ENCODE measurements at places on chromosomes 7 and 10.

DNA sequence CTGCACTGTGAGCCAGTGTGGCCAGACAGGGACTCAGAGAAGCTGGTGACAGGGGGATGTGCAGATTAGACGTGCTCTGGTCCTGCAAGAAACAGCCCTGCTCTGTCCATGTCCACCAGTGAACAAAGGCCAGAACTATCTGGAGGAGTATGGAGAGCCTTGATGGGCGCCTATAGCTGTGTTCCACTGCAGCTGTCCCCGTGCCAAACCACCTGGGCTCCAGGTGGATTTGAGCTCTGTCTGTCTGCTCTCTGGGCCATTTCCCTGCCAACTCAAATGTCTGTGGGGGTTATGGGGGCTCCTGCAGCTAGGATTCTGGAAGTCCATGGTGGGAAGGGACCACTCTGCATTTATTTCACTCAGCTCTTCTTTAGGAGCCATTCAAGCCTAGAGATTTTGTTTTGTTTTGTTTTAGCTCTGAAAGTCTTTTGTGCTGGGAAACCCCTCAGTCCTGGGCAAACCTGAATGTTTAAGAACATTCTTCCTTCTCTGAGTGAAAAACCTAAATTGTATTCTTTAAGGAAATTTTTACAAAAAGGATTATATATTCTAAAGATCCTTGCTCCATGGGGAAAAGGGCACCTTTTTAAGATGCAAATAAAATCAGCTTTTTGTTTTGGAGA is 1039.5 kb upstream of the SORCS1 start:
- no peak for DNase-seq

GRCh38 chr7:15584575-15584974 is 22.8 kb upstream of the AGMO start:
- DNase-seq: no peak

DNA sequence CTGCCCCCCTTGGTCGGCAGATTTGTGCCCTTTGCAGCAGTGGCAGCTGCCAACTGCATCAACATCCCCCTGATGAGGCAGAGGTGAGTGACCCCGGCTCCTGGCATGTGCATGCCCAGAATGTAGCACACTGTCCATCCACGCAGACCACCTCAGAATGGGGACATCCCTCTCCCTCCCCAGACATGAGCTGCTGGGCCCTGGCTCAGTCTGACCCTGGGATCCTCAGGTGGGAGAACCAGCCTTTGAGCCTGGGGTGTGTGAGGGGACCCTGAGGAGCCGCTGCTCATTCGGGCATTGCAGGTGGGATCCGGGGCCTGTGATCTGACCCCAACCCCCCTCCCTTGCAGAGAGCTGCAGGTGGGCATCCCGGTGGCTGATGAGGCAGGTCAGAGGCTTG is 5.7 kb downstream of the SFXN3 start:
- no peak for DNase-seq

GRCh38 chr7:157498657-157499056 is 161.9 kb downstream of the DNAJB6 start:
- no peak for DNase-seq

DNA sequence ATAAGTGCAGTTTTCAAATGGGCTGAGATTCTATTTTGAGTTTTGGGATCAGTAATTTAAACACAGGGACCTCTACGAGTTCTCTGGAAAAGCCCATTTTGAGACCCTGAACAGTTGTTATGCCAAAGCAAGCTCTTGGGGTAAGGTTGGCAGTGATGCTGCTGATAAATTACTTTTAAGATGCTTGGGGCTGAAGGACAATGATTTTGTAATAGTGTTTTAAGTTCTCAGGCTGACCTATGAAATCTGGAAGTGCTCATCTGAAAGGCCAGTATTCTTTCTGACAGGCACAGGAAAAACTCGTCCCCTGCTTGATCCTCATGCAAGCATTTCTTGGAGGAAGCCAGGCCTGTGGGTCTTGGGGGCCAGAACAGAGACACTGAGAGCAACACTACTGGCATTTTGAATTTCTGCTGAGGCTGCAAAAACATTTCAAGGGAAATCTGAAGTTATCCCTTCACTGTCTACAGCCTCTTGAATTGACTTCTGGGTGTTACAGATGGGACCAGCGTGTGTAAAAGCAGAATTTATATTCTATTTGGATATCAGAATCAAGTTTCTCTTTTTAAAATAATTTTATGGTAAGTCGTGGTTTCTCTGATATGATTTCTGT is 79.7 kb downstream of the AUTS2 start:
- no peak for DNase-seq

DNA sequence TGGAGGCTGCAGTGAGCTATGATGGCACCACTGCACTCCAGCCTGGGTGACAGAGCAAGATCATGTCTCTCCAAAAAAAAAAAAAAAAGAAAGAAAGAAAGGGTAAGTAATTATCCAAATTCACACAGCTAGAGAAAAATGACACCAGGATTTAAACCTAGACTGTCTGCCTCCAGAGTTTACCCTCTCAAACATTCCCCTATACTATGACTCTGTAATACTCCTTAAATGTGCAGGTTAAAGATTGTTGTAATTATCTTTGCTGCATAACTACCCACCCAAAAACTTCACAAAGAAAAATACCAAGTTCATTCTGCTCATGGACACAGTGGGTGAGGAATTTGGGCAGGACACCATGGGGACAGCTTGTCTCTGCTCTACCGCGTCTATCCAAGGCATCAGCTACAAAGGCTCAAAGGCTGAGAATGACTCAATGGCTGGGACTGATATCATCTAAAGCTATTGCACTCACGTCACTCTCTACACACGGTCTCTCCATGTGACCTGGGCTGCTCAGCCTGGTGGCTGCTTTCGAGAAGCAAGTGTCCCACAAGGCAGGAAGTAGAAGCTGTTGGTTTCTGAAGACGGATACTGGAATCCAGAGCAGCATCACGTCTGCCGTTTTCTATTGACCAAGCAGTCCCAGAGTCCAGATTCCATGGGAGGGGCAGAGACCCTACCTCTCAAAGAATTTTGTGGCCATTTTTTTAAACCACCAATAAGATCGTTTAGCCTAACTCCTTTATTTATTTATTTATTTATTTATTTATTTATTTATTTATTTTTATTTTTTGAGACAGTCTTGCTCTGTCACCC is 185.7 kb upstream of the AUTS2 start:
- DNase-seq: no peak

DNA sequence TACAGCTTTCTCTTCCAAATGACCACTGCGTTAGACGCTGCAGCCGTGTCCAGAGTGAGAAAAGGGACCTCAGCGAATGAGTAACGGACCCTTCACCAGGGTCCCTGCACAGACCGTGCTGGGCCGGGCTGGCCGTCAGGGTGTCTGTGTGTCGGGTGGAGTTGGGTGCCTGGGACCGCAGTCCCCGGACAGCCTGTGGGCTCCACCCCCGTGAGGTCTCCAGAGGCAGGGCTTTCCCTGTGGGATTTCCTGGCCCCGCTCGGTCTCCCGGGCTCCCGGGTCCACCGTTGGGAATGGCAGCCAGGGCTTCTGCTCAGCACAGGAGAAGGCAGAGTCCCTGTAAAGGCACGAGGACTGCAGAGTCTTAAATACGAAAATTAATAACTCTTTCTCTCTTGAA is 509.7 kb downstream of the TCERG1L start:
- DNase-seq: no peak

GRCh38 chr10:59719374-59719773 is 9.7 kb upstream of the SLC16A9 start:
- no peak for DNase-seq

- no peak for DNase-seq
These were observed 31.8 kb upstream of the AKR1B10 start for GRCh38 chr7:134495546-134495945.

DNA sequence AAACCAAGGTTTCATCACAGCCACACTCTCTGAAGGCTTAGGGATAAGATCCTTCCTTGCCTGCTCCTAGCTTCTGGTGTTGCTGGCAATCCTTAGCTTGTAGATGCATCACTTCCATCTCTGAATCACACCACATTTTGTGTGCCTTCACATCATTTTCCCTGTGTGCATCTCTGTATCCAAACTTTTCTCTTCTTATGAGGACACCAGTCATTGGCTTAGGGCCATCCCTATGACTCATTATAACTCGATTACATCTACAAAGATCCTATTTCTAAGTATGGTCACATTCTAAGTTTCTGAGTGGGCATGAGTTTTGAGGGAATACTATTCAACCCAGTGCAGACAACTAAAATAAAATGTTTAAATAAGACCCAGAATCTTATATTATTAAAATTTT is 121.7 kb downstream of the C7orf25 start:
- no peak for DNase-seq

DNA sequence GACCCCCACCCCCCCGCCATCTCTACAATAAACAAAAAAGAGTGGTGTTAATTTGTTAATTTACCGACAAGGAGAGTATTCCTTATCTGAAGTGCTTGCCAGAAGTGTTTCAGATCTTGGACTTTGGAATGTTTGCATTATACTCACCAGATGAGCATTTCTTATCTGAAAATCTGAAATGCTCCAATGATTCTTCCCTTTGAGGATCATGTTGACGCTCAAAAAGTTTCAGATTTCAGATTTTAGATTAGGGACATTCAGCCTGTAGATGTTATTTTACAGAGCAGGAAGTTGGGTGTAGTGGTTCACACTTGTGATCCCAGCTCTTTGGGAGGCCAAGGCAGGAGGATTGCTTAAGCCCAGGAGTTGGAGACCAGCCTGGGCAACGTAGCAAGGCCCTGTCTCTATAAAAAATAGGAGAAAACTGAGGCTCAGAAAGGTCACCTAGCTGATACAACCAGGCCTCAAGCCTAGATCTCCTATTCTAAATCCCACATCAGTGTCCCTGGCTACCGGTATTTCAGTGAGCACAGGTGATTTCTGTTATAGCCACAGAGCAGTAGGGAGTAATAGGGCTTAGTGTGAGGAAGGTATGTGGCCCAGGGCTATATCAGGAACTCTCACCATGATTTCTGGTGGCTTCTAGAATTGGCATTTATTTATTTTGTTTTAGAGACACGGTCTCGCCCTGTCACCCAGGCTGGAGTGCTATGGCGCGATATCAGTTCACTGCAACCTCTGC is 35.4 kb downstream of the TMEM120A start:
- no peak for DNase-seq

GRCh38 chr7:116170180-116170579 is 40.2 kb upstream of the TES start:
- DNase-seq: no peak

GRCh38 chr10:22321156-22321923 is 441 bp downstream of the BMI1 start:
- DNase-seq: no peak

- DNase-seq: peak; percentile 80
These were observed 94.0 kb upstream of the ZMIZ1 start for GRCh38 chr10:78974617-78975317.

GRCh38 chr7:18834577-18834976 is 282.9 kb downstream of the TWIST1 start:
- no peak for DNase-seq

- DNase-seq: no peak
These were observed 132.6 kb downstream of the RPS24 start for GRCh38 chr10:78166261-78166660.

GRCh38 chr10:12489357-12489756 is 140.0 kb downstream of the CAMK1D start:
- no peak for DNase-seq

- no peak for DNase-seq
These were observed 2.9 kb downstream of the IPMK start for GRCh38 chr10:58264780-58265179.

GRCh38 chr7:146290746-146291145 is 174.1 kb downstream of the CNTNAP2 start:
- no peak for DNase-seq

DNA sequence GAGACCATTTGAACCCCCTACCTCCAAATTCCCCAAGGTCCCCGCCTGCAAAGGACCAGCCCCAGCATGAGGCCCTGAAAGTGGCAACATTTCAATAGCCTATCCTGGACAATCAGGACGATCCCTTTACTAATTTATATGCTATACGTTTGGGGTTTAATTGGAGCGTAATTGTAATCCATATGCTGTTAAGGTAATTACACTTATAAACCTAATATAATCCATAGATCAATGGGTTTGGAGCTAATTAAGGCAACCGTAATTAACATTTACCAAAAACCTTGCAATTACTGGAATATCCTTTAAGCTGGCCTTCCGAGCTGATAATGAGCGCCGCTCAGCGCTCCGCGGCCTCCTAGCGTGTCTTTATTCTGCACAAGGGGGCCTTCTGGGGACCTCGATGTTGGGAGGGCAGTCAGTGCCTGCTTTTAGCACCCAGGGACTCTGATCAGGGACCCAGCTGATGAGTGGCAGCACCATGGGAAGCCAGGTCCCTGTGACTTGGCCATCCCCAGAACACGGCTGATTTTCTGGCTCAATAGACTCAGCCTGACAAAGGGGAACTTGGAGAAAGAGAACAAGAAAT is 91.2 kb downstream of the LHPP start:
- no peak for DNase-seq

DNA sequence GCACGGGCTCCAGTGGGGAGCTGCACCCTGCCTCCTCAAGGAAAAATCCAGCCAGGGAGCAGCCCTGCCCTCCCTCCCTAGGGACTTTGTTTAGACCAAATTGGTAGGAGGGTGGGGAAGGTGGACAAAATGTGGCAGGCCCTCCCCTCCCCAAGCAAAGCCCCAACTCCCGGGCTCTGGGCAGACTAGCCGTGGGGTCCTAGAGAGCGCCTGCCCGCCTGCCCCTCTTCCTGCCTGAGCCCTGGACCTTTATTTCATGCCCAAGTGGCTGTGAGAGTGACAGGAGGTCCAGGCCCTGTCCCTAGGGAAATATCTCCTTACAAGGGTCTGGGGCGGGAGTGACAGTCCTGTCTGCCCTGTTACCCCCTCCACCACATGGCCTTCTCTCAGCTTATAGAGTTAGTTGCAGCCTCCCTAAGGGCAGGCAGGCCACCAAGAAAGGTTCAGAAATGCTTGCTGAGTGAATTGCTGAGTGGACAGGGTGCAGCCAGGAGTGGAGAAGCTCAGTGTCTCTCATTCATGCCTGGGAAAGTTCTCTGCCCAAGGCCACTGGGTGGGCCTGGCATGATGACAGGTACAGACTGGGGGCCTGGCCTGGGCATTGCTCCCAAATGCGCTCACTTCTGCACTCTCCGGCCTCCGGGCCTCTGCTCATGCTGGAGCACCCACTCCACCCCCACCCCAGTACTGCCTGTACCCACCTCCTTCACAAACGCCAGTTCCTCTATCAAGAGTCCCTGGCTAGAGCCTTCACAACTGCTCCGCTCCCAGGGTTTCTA is 25.2 kb downstream of the DNAJB12 start:
- no peak for DNase-seq

DNA sequence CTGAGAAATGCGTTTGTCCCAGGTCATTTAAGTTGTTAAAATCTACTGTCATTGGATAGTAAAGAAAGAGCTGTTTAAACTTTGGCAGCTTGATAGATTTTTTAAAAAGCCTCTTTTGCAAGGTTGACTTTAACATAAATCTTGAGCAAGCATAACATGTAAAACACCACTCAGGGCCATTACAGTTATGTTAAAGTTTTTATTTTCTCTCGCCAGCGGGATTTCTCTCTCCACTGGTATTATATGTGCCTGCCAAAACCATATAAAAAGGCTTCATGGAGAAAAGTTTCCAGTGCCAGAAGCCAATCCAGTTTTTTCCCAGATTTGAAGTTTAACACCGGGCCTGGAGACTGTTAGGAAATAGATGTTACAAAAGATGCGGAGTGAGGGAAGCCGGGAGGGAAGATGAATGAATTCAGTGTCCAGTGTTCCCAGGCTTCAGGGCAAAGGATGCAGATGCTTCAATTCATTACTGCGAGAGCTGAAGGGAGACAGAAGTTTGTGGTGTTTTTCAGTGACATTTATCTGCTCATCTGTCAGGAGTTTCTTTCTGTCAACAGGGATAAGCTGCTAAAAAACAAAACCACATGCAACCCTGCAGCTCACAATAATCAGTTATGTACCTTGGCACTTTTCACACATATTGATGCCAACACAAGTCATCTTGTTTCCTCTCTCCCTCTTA is 155.5 kb downstream of the SPAG6 start:
- no peak for DNase-seq

Data from omental fat pad (tissue), 4 donors.